ENCODE measurements at places on chromosomes 16 and 17.

- ATAC-seq = no peak
Measured at GRCh38 chr16:8950580-8951077, 13.1 kb downstream of the USP7 start.

DNA sequence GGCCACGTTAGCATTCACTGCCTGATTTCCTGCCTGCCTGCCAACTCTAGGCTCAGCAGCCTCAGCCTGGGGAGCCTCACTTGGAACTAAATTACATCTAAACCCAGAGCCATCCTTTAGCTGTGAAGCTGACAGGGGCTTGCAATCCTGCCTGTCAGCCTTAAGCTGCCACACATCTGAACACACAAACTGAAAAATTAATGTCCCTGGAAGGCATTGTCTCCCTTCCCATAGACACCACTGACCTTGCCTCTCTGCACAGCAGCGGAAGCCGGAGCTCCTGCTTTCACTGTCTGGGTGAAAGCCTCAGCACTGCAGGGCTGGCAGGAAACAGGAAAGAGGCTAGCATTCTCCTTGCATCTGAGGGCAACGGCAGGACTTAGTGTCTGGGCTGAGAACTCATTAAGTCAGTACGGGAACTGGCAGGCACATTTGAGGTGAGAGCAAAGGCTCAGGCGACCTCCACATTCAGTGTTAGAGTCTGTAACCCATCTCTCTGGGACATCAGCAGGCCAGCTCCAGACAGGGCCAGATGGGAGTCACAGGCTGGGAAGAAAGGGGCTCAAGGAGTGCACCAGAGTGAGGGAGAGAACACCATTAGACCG is 452.4 kb upstream of the C16orf82 start:
- ATAC-seq = no peak

DNA sequence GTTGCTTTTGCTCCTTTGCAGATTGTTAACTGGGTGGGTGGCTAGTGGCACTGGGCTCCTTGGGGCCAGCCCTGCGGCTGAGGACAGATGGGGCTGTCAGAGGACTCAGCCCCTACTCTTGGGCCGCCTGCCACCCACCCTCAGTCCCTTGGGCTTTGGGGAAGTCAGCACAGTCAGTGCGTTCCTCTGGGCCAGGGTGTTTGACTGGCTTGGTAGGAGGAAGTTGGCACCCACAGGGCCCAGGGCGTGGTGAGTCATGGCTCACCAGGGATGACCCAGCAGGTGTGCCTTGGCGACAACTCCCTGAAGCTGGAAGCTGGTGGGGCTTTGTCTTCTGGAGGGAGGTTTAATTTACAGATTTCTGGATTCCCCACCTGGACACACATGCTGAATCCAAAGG is 32.4 kb downstream of the HAPSTR1 start:
- peak; percentile 31 for ATAC-seq

- peak; percentile 32 for ATAC-seq
Measured at GRCh38 chr16:4660454-4661007, 32.8 kb upstream of the NUDT16L1 start.

DNA sequence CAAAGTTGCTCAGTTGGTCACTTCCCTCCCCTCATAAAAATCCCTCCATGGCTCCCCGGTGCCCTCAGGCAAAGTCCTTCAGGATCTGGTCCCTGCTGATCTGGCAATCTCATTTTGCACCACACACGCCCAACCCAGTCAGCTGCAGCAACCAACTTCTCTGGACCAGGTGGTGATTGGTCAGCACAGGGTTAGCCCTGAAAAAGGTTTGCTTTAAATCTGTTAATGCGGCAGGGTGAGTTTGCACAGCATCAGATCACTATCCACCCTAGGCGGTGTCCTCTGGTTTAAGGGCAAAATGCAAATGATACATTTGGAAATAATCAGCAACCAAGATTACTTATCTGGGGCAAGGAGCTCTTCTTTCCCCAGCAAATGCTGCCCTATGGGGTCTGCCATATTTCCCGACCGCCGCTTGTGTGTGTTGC is 42.9 kb upstream of the TNRC6C start:
- ATAC-seq = no peak

GRCh38 chr16:24246911-24247607 is 9.1 kb upstream of the CACNG3 start:
- ATAC-seq = no peak

DNA sequence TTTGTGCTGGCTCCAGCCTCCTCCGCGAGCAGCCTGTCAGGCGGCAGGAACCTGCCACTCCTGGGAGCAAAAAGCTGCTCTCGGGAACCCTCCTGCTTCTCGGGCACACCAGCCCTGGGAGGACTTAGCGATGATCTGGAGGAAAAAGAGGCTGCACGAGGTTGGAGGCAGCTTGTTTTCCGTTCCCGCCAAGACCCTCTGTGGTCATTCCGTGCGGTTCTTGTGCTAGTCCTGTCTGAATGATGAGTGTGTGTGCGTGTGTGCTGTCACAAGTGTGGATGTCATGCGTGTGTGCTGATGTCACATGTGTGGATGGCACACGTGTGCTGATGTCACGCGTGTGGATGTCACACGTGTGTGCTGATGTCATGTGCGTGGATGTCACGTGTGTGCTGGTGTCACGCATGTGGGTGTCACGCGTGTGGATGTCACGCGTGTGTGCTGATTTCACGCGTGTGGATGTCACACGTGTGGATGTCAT is 150.0 kb downstream of the NPIPB11 start:
- ATAC-seq = no peak

DNA sequence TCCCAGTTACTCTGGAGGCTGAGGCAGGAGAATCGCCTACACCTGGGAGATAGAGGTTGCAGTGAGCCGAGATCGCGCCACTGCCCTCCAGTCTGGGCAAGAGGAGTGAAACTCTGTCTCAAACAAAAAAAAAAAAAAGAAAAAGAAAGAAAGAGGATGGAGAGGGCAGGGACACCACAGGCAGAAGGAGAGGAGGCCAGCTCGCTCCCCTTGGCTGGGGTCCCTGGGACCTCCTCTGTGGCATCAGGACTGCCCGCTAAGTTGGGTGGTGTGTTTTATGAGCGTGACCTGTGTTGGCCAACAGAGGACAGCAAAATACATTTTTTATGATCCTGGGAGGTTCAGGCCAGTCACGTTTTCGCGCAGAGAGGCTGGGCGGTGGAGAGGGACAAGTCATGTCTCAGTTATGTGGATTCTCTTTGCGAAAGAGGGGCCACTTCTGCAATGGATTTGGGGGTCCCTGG is 229.6 kb downstream of the MRTFB start:
- ATAC-seq = peak; percentile 81

- ATAC-seq = no peak
Measured at GRCh38 chr17:72387487-72387886, 266.7 kb downstream of the SOX9 start.

DNA sequence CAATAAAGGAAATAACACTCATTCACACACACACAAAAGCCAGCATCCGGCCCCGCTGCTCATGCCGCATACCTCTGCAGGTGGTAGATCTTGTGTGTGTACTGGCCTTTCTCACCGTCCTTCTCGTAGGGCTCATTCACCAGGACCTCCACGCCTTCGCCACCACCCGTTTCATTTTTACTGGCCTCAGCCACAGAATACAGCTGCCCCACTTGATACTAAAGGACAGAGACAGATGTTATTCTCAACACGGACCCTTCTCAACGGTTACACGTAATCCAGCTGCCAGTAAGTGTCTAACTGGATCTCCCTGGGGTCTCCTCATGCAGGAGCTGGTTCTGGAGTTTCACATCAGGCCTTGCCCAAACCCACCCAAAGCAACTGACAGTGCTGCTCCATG is 9.7 kb downstream of the PITPNA start:
- no peak for ATAC-seq

- ATAC-seq = no peak
Measured at GRCh38 chr17:48244814-48245213, 137.2 kb downstream of the SNX11 start.

- peak; percentile 51 for ATAC-seq
Measured at GRCh38 chr17:59643159-59644140, 23.8 kb downstream of the CLTC start.

- no peak for ATAC-seq
Measured at GRCh38 chr16:3754081-3754703, 36.9 kb upstream of the TRAP1 start.

DNA sequence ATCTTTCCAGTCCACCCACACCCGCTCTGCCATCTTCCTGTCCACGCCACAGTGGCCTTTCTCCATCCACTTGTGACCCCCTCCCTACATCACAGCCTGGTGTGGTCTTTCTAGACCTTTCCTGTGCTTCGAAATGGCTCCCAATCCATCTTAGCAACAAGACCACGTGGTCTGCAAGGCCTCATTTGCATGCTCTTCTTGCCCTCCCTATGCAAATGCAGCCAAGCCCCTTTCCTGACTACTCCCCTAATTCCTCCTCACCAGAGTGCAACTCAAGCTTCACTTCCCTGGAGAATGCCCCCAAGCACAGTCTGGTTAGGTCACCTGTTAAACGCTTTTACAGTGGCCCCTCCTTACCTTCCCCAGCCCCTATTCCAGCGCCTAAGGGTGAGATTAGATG is 6.1 kb downstream of the PPP1R9B start:
- ATAC-seq = no peak

DNA sequence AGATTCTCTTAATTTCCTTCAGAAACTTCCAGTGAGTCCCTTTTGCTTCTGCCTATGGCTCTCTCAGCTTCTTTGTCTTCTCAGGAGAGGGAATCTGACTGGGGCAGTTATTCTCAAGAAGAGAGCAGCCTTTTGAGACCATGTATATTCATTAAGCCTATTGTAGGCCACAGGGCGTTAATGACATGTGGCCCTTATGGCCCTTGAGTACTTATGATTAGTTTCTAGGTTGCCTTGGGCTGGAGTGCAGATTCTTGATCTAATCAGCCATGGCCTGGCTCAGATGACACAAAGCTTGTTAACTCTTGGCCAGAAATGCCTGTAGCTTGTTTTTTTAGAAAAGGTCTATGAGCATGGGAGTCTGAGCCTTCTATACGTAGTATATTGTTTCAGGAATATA is 17.4 kb downstream of the MFSD11 start:
- no peak for ATAC-seq

DNA sequence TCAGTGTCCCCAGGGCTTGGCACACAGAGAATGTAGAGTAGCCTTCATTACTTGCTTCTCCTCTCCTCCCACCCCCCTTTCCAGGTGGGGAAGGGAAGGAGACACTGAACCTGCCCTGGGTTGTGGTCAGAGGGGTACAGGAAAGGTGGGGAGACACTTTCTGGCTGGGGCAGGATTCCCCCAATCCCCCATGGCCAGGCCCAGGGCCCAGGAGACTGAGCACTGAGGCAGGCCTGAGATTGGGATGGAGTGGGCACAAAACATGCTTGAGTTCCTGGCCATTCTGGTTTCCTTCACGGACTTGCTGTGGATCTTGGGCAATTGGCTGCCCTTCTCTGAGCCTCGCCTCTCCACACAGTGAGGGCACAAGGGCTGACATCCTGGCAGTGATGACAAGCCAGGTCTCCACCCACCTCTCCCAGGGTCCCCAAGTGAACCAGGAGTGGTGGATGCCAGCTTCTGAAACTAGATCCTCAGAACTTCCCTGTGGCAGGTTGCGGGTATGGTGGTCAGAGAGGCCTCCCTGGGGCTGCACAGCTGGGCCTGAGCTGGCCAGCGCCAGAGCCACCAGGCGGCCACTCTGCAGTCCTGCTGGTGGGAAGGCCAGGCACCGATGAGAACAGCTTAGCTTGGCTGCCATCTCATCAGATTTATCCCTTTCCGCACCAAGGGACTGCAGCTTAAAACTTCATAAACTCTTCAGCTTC is 9.3 kb downstream of the ZNF629 start:
- ATAC-seq = no peak

- ATAC-seq = no peak
Measured at GRCh38 chr16:27624154-27625049, 74.5 kb downstream of the KATNIP start.

- ATAC-seq = peak; percentile 39
Measured at GRCh38 chr16:1871974-1872635, at the start of gene MEIOB. Gene MEIOB (minus strand): TSS chr16:1872164. CDS start chr16:1868175, 3,989 bp downstream.

GRCh38 chr17:45282683-45283644 is 21.1 kb upstream of the SPATA32 start:
- ATAC-seq = peak; percentile 69

DNA sequence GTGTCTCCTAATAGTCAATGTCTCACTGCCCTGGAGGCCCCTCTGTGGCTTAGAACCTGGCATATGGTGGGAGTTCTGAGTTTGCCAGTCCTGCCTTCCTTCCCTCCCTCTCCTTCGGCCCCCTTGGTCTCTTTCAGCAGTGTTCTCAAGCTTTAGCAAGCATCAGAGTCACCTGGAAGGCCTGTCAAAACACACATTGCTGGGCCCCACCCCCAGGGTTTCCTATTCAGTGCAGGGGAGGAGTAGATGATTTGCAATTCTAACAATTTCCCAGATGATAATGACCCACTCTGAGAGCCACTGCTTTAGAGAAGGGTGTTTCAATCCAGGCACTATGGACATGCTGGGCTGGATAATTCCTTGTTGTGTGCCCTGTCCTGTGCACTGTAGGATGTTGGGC is 26.4 kb upstream of the TMEM220 start:
- no peak for ATAC-seq

- no peak for ATAC-seq
Measured at GRCh38 chr17:57636985-57637665, 108.0 kb downstream of the CCDC182 start.

- ATAC-seq = no peak
Measured at GRCh38 chr17:11205659-11206058, 35.4 kb upstream of the SHISA6 start.
